Activated CD4-positive, alpha-beta T cell treated with anti-CD3 and anti-CD28 coated beads, Interleukin-2, amount 10 ng/mL, durations not matched to agents 7 days and 5 days (primary cell): ENCODE measurements at places on chromosomes 3 and 15. TPM values are rescaled to one million over a fixed set of nuclear protein-coding genes. Genes with fewer than 3 reads are reported as not detected.
A peak's percentile ranks its signal among the peaks of the same experiment; 100 is the strongest.

DNA sequence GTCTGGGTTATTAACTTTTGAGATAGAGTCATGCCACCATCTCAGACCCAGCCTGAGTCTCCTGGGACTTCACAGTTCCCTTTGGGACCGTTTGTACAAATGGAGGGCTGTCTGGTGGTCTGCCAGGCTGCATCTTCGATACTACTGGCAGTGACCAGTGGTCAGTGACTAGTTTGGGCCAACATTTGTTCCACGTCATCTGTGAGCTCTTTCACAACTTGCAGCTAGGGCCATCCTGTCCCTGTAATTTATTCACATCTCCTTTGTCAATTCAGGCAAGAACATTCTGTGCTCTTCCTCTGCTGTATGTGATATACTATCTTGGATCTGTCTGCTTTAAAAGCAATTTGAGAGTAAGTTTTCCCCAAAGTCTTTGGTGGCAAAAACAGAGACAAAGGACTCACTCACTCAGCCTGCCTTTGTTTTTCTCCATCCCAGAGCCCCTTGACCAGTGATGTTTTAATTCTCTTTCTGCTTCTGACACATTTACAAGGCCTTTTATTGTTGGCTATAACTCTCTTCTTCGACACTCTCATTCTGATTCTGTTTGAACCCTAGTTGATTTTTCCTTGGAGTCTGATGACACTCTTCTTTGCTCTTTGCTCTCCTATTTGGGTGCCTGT, 353.4 kb downstream of the EPHB1 start:
- DNase-seq: no peak

DNA sequence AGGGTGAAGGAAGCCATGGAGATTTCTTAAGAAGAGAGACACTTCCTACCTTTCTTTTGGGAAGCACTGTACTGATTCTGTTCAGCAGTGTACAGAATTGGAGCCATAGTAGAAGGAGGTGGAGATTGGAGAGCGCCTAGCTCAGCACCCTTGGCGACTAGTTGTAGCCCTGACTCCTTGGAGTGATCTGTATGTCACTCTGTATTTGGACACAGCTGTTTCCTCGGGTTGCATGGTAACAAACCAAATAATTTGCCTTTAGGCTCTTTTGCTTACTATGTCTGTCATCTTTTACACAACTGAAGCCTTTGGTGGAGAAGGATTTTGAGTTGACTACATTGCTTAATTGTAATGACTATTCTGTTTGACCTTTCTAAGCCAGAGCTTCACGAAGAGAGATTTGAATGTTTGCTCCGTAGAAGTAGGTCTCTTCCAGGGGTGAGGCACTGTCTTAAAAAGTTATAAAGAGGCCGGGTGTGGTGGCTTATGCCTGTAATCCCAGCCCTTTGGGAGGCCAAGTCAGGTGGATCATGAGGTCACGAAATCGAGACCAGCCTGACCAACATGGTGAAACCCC, 77.1 kb downstream of the AKAP13 start:
- no peak for DNase-seq

- DNase-seq: no peak
Measured at GRCh38 chr3:150270883-150271590, 137.1 kb upstream of the TSC22D2 start.

GRCh38 chr15:55420171-55420866, 12.0 kb downstream of the PIERCE2 start:
- DNase-seq: no peak

GRCh38 chr15:70387081-70387480, 289.4 kb upstream of the TLE3 start:
- DNase-seq: no peak

DNA sequence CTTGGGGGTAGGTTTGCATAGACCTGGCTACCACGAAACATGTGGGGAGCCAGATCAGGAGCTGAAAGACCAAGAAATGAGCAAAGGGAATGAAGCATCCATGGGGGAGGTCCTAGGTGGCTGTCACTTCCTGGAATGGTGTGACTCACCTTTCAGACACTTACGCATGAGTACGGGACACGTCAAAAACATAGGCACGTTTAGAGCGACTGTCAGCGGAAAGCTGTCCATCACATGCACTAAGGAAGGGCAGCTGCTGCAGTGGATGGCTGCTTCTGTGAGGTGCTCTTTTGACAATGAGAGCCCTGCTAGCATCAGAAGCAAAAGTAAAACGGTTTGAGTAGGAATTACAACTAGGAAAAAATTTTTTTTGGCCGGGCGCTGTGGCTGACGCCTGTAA, 244.6 kb upstream of the CCDC54 start:
- no peak for DNase-seq

DNA sequence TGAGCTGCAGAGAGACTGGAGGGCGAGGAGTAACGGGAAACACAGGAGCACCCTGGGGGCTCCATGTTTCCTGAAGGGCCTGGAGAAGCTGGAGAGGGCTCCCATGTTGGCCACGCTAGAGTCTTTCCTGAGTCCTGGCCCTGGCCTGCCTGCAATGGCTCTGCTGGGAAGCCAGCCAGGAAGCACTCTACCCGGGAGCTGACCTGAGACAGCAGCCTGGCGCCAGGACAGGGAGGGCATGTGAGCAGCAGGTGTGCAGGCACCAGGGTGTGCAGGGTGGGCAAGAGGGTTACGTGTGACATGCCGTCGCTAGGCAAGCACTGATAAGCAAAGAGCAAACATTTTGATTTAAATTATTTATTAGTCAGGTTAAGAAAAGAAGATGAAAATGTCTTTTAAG, 301.4 kb downstream of the OCA2 start:
- DNase-seq: no peak

- no peak for DNase-seq
Measured at GRCh38 chr3:78791753-78792152, 976.0 kb downstream of the ROBO1 start.

DNA sequence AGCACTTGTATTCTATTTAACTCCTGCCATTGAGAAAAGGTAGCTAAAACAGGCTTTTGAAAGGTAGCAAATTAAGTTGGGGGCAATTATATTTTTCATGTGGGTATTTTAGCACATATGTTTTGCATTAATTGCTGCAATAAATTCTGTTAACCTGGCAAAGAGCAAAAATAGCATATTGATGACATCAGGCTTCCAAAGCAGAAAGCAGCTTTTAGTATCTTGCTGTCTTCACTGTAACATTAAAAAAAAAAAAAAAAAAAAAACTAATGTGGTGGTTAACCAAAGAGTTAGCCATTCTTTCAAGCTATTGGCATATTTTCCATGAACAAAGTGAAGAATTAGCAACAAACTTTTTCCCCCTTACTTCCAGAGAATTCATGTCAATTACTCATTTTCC, 9.1 kb downstream of the EPHA3 start:
- no peak for DNase-seq

- DNase-seq: no peak
Measured at GRCh38 chr3:38986901-38987300, 64.8 kb downstream of the SCN11A start.

DNA sequence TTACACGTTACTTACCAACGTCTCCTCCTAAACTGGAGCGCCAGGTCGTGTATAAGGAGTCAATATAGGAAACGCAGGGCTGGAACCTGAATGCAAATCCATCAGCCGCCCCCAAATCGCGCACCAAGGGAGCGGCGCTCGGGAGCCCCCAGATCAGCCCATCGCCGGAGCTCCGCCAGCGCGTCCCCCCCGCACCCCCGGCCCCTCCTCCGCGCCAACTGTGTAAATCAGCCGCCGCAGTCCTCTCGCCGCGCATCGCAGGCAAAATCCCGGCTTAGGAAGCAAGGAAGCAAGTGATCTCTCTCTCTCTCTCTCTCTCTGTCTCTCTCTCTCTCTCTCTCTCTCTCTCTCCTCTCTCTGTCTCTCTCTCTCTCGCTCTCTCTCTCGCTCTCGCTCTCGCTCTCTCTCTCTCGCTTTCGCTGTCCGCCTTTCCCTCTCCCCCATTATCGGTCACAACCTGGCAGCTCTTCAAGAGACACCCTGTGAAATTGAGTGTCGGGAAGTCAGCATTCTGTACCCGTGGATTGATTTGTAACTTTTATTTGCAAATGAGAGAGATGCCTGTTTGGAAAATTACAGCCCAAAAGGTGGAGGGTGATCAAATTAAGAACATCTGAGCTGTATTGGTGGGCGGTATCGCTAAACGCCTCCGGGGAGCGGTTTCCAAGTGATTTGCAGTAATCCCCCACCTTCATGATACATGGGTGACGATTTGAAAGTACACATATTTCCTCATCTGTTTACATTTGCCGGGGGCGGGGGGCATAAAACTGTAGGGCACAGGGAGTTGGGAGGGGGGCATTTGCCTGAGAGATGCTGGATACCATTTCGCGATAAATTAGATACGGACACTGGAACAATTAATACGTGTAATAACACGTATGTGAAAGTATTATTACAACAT, 645 bp upstream of the SLITRK3 start:
- no peak for DNase-seq

GRCh38 chr3:9793161-9793781, 389 bp downstream of the ARPC4 start:
- DNase-seq: peak; percentile 46

DNA sequence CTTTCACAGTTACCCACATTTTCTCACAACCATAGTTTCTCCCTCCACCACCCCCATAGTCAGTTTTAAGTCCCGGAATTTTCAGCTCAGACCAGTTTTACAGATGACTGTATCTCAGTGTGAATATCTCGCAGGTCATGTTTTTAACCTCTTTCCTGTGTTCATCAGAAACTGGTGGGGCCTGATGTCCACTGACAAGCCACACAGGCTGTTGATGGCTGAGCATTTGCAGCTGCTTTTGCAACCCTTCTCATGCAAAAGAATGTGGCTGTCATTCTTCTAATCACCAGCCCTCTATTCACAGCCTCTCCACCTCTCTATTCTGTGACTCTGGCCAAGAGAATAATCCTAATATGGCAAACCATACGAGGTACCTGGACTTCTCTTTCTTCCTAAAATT, 8.5 kb downstream of the GYG1 start:
- DNase-seq: no peak

DNA sequence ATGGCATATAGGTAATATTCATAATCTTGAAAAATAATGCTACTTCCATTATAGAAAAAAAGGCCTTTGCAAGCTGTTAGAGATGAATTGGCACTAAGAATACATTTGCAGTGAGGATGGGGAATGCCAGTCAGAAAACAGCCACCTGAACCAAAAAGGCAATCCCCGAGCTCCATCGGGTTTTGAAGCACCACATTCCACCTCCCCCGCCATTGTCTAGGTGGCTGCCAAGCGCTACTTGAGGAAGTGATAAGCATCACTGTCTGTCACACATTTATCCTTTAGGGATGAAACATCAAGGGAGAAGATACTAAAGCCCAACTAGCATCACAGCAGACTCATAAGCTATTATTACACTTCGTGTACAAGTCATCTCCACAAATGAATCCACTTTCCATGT, 112.8 kb downstream of the OSBPL10 start:
- DNase-seq: no peak

DNA sequence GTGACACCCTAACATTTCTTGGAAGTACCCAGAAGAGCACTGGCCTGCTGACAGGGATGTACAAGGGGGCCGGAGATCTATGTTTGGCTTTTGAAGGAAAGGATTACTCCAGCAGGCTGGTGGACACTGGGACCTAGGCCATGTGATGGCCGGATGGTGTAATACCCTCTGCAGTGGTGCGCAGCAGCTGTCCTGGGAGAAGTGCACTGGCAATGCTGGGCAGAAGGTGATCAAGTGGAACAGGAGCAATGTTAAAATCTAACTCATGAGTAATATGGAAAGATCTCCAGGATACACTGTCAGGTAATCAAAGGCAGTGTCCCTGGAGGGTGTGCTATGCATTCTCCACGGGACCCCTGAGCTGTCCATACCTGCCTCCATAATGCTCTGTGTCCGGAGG, 71.2 kb upstream of the POMGNT2 start:
- no peak for DNase-seq

DNA sequence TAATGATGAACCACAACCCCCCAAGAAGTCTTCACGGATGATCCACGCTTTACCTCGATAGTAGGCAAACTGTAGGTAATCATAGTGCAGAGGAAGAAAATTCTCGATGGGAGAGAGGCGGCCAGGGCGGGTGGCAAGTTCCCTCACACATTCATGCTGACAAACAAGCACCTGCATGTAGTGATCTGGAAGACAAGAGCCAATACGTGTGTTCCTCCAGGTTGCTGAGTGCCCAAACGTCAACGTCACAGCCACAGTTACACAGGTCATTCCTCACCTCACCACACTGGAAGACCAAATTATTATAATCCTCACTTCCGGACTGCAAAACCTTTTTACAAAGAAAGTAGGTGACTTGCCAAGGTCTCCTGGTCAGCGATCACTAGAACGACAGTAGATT, 131.8 kb downstream of the P3H2 start:
- DNase-seq: no peak

DNA sequence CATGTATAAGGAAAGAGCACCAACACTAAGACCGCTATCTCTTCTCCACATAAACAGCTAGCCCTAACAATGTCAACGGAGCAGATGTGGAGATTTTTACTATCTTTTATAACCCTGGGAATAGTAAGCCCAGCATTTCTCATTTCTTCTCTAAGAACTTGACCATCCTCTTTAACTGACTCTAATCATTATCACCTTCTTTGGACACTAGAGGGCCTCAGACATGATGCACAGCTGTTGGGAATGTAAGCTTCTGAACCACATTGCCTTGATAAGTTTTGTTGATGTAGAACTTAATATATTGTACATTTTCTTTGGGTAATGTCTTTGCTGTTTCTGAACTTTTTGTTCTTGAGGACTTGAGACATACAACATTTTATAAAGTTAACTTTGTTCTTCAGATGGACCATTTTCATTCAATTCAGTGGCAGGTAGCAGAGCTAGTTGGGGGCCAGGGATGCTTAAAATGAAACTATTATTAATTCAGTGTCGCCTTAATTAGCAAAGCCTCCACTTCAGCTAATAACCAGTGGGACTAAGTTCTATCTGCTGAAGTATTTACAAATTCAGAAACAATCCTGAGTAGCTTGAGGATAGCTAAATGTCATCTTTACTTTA, 9.6 kb upstream of the TAGLN3 start:
- DNase-seq: peak; percentile 28

DNA sequence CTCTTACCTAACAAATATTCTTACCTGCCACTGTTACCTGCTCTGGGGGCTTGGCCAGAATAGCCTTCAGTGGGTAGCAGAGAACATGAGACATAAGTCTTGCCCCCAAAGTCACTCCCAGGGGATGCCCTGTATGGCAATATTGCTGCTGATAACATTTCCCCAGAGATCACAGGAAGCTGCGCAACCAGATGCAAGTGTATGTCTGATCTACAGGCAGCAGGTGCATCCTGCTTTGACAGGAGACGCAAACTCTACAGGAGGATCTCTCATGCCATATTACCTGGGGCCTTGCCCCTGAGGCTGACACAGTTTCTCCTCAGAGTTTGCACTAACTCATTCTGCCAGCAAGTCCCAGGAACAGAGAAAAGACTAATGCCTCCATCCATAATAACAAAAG, 174.4 kb upstream of the LPP start:
- peak; percentile 51 for DNase-seq

- DNase-seq: no peak
Measured at GRCh38 chr3:32469151-32469874, 33.3 kb downstream of the CMTM6 start.

Gene IMPG2
- total RNA-seq: 0.37 TPM

Gene OR5K2
- not detected for total RNA-seq

Gene XCR1
- total RNA-seq: not detected

Gene P4HTM
- 47.6 TPM for total RNA-seq

Gene PLSCR1
- 146 TPM for total RNA-seq

Gene SLC12A1
- not detected for total RNA-seq

Gene P2RY14
- 0.25 TPM for total RNA-seq
